Effector memory CD4-positive, alpha-beta T cell (primary cell): ENCODE measurements at places on chromosomes 5 and 9.

- DNase-seq, result no peak
Measured at GRCh38 chr9:82720515-82720914, 342.4 kb downstream of the RASEF start.

DNA sequence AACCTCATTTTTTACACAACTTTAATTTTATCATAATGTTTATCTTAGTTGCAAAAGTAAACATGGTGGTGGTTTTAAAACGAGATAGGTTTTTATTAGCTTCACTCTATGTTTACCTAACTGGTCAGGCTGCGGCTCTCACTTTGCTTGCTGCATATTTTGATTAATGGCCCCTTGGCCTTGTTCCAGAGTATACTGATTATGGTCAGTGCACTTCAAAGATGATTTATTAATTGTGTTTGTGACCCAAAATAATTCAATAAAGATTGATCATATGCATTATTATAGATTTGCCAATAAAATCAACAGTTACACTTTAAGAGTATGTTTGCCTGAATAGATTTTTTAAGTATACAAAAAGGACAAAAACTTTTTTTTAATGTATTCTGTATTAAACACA is 188.0 kb downstream of the XRCC4 start:
- no peak for DNase-seq

- DNase-seq, result no peak
Measured at GRCh38 chr9:73577848-73578247, 426.2 kb downstream of the ANXA1 start.

DNA sequence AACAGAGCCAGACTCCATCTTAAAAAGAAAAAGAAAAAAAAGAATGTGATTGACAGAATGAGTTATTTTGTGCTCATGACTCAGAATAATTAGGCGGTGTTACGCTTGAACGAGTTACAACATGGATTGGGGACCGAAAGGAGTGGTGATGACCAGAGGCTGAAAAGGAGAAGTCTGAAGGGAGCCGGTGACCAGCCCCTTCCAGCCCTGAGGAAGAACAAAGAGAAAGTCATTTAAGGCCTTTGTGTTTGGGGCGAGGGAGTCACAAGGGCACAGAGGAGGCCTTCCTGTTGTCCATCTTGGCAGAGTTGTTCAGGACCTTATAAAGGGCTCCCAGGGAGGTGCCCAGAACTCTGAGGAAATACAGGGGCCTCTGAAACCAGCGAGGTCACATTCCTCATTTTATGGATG is 131.6 kb downstream of the GOLPH3 start:
- DNase-seq, result no peak

GRCh38 chr9:68515326-68516017 is 25.2 kb downstream of the TMEM252 start:
- DNase-seq, result no peak

DNA sequence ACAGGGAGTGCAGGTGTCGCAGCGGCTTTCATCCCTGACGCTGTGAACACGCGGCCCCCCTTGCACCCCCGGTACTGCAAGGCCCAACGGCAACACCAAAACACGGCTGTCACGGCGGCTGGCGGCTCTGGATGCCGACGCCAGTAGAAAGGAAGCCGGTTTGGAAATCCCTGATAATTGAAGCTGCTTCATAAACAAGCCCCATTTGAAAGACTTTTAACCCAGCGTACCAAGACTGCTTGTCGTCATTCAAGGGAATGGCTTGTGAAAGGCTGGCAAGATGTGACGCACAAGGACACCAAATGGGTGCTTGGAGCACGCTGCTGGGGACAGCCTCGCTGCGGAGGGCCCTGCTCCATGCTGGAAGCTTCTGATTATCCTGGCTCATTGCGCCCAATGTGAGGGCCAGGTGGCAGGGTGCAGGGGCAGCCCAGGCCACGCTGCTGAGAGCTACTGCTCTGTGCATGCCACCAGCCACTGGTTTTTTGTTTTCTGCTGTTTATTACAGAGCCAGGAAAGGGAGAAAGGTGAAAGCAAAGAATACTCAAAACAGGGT is 63.1 kb downstream of the GTF3C4 start:
- no peak for DNase-seq

DNA sequence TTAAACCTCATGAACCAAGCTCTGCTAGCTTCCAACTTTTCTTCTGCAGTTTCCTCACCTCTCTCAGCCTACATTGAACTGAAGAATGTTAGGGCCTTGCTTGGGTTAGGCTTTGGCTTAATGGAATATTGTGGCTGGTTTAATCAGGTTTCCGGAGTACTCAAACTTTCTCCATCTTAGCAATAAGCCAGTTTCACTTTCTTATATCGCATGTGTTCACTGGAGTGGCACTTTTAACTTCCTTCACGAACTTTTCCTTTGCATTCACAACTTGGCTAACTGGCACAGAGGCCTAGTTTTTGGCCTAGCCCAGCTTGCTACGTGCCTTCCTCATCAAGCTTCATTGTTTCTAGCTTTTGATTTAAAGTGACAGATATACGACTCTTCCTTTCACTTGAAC is 81.0 kb upstream of the MAST4 start:
- no peak for DNase-seq

- DNase-seq, result no peak
Measured at GRCh38 chr5:160961761-160962160, 109.8 kb upstream of the ATP10B start.

- no peak for DNase-seq
Measured at GRCh38 chr5:63240063-63240755, 661.6 kb downstream of the LRRC70 start.

DNA sequence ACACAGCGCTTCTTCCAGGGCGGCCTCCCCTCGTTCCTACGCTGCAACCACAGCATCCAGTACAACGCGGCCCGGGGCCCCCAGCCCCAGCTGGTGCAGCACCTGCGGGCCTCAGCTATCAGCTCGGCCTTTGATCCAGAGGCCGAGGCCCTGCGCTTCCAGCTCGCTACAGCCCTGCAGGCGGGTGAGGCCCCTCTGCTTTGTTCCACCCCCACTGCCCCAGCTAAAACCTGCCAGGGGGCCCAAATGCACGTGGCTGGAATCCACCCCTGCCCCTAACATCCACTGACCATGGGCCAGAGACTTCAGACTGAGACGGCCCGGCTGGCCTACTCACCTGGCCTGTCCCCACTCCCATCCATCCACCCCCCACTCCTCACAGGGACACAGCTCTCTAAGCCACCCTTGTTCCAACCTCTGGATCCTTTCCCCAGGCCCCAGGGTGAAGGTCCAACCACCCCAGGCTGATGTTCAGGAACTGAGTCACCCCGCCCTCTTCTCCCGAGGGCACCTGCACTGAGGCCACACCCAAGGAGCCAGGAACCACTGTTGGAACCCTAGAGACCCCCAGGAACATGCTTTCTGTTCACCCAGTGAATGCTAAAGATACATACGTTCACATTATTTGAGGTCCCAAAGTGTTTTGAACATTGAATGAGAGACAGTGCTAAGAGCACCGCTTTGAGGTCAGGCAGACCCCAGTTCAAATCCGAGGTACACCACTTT is 18.9 kb upstream of the ASS1 start:
- DNase-seq, result no peak

- no peak for DNase-seq
Measured at GRCh38 chr5:140840978-140841962, at the start of gene PCDHA8. Gene PCDHA8, plus strand, starts transcription at chr5:140841187. Its CDS starts 135 bp downstream, at chr5:140841322.

- no peak for DNase-seq
Measured at GRCh38 chr9:120866651-120867050, 10.3 kb downstream of the PHF19 start.

DNA sequence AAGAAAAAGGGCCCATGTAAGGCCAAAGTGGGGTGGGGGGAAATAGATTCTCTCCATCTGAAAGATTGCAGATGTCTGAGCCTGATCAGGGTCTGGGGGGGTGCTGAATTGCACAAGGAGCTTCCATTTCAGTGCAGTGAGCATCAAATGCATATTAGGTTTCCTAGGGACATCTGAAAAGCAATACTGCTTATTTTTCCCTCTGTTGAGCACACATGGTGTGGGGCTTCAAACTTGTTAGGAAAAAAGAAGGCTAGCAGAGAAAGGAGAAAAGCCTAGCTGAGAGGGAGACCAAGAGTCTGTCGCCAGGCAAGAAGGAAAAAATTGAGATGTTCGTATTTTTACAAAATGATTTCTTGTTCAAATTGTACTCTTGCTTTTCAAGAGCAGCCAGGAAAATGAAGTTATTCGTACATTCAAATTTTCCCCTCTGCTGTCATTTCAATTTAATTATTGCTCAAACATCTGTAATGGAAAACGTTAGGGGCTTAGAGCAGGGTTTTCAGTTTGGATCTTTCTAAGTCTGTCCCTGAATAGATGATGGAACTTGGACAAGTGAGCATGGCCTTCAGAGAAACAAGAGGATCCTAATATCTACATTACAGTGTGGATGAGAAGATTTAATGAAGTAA is 191.9 kb upstream of the GAS1 start:
- DNase-seq, result no peak

- DNase-seq, result no peak
Measured at GRCh38 chr9:103397868-103398600, 402.9 kb downstream of the CYLC2 start.

GRCh38 chr5:82720213-82721086 is 356.7 kb downstream of the TMEM167A start:
- no peak for DNase-seq

- DNase-seq, result no peak
Measured at GRCh38 chr5:146369691-146370090, 31.1 kb downstream of the POU4F3 start.

- DNase-seq, result no peak
Measured at GRCh38 chr5:66892716-66893115, 296.5 kb downstream of the MAST4 start.

- DNase-seq, result no peak
Measured at GRCh38 chr9:89008055-89008743, 16.9 kb downstream of the S1PR3 start.

- no peak for DNase-seq
Measured at GRCh38 chr5:6319116-6319515, 59.2 kb downstream of the MED10 start.

DNA sequence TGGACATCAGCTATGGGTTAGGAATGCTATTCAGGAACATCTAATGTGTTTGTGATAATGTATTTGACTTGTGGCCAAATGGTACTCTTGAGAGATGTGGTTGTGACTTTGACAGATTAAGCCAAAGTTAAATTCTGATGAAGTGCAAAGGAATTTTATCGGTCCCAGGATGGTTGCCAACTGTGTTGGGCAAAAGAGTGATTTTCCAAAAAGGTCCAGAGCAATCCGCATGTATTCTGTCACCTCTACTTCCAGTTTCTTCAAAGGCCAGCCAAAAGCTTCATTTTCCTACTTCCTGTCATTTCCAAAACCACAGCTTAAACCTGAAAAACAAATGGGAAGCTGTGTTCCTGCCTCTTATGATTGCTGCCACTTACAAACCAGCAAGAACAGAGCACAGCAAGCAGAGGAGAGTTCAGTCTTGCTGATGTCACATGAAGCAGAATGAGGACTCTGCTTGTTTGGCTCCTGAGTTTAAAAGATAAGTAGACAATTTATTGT is 59.8 kb downstream of the MARCHF3 start:
- DNase-seq, result no peak
